ENCODE measurements at places on chromosomes 3 and 15.

DNA sequence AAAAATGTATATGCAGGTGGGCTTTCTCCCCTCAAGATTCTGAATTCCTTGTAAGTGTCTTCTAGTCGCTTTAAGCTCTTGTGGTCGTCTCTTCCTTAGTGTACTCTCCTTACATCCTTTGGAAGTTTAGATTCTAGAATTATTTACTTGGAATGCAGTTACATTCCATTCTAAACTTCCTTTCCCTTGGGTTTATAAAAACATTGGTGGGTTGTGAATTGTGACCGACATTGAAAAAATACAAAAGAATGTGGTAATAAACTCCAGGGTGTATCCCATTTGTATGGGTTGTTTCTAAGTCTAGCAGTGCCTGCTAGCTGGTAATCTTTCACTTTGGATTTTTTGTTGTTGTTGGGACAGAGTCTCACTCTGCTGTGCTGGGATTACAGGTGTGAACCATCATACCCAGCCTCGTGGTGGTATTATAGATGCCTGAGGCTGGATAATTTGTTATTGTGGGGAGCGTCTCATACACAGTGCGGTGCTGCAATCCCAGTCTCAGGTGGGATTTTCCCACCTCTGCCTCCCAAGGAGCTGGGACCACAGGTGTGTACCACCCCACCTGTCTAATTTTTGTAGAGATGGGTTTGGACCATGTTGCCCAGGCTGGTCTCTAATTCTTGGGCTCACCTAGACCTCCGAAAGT lies 9.1 kb downstream of the CHD2 start:
- no peak for DNase-seq

DNA sequence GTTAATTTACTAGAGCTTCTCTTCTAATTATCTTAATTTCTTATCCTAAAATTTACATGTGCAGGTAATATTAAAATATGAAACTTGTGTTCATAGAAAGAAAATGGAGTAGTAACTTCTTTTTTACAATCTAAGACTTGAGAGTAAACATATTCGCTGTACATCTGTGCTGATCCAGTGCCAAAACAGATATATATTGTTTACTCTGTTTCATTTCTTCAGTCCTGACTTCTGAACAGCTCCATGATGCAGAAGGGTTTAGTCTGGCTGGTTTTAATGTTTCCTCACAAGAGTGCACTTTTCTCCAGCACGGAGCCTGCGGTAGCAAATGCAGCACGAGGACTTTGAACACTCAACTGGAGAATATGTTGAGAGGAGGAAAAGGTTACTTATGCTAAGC lies 306.8 kb downstream of the EPHA3 start:
- no peak for DNase-seq

- no peak for DNase-seq
Measured at GRCh38 chr3:105154692-105155091, 212.0 kb upstream of the ALCAM start.

GRCh38 chr3:48561045-48561736 lies 2.4 kb downstream of the UCN2 start:
- DNase-seq = peak; percentile 54

DNA sequence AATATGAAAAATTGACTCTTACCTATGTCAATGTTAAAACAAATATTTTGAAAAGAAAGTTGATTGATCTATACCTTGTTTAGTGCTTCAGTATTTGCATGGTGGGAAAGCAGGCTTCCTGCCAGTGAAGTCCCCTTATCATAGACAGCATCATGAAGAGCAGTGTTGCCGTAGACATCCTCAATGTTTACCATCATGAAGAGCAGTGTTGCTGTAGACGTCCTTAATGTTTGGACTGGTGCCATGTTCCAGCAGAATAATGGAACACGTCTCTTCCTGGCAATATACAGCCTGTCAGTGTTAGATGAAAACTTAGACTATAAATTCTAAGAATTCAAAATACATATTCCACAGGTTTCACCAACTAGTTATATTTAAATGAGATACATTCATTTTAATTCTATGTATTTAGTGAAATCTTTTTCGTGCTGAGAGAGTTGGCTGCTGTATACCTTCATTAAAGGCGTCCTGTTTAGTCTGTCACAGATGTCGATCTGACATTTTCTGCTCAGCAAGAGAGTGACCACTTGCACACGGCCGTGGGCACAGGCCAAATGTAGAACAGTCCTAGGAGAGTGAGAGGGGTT lies 116.8 kb downstream of the LMLN start:
- no peak for DNase-seq

GRCh38 chr3:22101351-22101750 lies 350.3 kb upstream of the ZNF385D start:
- DNase-seq = no peak

DNA sequence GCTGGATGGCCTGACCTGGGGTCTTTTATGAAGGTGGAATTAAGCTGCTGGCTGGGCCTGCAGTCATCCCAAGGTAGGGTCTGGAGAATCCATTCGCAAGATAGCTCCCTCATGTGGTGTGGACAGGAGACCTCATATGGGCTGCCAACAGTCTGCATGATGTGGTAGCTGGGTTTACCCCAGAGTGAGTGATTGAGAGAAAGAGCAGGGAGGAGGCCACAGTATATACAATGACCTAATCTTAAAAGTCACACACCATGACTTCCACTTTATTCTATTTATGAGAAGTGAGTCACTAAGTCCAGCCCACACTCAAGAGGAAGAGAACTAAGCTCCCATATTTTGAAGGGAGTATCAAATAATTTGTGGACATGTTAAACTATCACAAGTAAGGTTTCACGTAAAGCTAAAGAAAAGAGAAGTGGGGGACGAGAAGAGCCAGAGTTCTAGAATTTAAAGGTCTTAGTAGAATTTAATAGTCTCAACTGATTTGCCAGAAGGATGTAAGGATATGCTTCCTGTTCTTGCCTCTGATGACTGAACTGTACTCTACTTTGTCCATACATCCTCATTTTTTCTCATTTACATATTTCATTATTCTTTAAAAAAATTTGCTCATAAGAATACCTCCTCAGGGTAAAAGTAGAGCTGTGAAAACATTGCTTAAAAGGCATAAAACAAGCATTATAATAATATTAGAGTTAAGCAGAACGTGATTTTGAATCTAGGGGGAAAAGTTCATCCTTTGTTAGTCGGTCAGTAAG lies 184.4 kb downstream of the PEX5L start:
- DNase-seq = no peak

GRCh38 chr3:14415501-14415900 lies 13.1 kb downstream of the SLC6A6 start:
- no peak for DNase-seq

- DNase-seq = peak; percentile 51
Measured at GRCh38 chr3:37227870-37228549, 53.6 kb upstream of the LRRFIP2 start.

- no peak for DNase-seq
Measured at GRCh38 chr3:23987356-23987755, 42.3 kb downstream of the NR1D2 start.

DNA sequence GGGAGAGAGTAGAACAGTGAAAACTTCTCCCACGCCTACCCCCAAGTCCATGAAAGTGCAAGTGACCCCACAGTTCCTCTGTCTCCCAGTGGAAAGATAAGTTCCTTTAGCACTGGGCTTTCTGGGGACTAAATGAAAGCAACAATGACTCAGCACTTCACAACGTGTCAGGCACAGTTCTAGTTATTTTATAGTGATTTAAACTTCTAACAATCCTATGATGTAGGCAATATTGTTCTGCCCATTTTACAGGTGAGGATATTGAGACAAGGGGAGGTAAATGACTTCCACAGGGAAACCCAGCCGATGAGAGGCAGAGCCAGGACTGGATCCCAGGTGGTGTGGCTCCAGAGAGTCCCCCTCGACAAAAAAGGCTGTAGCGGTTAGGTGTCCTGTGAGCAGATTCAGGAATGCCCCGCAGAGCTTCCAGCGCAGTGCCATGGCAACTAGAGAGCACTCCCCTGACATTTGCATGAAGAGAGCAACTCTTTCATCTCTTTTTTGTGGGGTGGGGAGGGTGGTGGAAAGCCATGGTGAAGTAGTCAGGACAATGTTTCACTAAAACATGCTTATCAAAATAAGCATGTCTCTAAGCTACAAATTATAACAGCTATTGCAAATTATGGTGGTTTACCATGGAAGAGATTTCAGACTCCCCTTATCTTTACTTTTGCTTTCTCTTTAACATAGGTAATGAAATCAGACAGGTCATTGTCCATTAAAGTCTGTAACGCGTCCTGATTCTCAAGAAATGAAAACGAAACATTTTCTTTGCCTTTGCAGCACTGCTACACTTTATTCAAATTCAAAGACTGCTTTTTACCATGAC lies 62.1 kb downstream of the NR2F2 start:
- DNase-seq = no peak

DNA sequence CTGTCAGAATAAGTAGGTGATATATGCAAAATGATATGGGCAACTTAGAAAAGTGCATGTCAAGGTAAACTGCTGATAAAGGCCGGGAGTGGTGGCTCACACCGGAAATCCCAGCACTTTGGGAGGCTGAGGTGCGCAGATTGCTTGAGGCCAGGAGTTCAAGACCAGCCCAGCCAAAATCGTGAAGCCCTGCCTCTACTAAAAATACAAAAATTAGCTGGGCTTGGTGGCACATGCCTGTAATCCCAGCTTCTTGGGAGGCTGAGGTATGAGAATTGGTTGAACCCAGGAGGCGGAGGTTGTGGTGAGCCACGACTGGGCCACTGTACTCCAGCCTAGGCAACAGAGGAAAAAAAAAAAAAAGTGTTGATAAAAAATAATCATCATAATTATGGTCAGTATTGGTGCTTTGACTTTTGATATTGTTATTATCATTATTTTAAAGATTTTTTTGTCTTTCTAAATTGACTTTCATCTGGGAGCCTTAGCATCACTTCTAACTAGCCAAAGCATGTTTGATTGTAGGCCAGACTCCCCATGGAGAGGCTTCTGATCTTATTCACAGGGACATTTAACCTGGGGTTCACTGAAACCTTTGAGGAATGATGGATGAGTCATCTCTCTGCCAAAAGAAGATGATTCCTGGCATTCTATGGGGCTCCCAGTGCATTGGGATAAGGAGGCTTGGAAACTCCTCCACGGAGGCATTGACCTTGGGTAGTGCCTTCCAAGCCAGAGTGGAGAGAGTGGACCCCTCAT lies 5.6 kb downstream of the ZBTB38 start:
- DNase-seq = no peak

GRCh38 chr3:143100451-143100850 lies 19.1 kb upstream of the CHST2 start:
- DNase-seq = no peak

- DNase-seq = no peak
Measured at GRCh38 chr15:29322415-29322814, 52.8 kb upstream of the NSMCE3 start.

DNA sequence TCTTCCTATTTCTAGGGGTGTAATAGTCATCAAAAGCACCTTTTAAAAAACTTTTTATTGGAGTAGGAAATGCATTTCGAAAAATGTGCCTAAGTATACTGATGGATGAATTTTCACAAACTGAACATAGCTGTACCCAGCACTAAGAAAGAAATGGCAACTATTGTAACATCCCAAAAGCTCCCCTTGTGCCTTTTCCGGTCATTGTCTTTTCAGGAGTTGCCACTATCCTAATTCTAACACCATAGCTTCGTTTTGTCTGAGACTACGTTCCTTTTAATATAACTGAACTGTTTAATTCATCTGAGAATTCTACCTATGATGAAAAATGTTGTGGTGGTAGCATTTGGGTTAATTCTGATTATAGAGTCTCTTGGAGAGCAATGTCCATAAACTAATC lies 1.9 kb downstream of the TIMMDC1 start:
- no peak for DNase-seq

DNA sequence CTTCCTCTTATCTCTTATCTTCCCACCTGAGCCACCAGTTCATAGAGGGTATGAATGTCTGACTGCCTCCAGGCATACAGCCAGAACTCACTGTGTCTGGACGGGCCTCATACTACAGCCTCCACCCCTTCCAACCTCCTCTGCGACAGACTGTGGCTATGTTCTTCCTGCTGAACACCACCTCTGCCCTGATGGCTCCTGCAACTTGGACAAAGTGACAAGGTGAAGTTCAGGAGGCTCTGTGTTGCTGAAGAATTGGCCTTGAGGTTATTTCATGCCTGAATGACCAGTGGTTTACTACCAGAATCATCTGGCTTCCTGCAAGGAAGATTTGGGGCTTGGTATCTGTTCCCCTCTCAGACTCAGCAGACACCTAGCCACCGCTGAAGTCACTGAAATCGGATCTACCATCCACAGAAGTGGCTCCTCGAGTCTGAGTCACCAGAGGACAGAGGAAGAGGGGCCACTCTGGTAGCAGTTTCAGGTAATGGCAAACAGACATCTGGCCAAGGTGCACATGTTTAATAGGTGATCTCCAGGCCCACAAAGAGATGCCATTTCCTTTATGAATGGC lies 14.2 kb upstream of the ULK3 start:
- DNase-seq = peak; percentile 38

- no peak for DNase-seq
Measured at GRCh38 chr3:15161133-15161532, 44.9 kb upstream of the CAPN7 start.

DNA sequence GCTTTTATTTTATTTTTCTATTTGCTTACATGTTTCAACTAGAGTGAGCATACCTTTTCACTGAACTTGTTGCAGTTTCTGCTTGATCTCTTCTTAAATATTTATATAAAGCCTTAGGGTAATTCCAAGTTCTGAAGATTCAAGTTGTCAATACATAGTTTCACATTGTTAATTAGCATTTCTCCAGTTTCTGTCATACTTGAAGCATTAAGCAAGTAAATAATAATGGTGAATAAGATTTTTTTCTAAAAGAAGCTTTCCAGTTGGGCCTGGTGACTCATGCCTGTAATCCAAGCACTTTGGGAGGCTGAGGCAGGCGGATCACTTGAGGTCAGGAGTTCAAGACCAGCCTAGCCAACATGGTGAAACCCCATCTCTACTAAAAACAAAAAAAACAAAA lies 53.9 kb downstream of the CALML4 start:
- DNase-seq = no peak

DNA sequence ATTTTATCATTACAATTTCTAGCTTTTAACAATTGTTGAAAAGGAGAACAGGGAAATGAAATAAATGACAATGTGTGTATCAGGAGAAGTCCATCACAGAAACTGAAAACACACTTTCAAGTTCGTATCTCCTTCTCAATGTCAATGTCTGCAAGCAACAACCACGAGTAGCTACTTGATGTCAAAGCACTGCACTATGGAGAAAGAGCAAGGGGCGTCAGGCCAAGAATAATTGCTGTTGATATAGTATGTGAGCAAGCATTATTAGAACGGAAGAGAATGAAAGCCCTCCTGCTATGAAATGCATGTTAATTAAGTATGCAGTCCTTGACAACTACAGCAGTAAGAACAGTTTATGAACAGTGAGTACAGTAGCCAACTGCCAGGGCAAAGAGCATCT lies 1250.1 kb downstream of the ZPLD1 start:
- no peak for DNase-seq

Measured in thyroid gland (tissue), 4 donors.